Epithelial cell of esophagus (primary cell): ENCODE measurements at places on chromosomes 6 and 20.

- peak; percentile 80 for DNase-seq
These were observed 1.2 kb downstream of the TPD52L1 start for GRCh38 chr6:125154761-125155135.

DNA sequence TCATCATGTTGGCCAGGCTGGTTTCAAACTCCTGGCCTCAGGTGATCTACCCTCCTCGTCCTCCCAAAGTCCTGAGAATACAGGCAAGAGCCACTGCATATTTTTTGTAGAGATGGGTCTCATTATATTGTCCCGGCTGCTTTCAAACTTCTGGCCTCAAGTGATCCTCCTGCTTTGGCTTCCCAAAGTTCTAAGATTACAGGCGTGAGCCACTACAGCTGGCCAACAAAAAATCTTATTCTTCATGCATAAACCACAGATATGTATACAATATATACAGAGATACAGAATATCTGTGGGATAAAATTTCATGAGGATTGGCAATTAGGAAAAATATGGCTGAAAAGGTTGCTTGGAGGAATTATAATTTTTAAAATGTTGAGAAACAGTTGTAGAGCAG lies 49.9 kb downstream of the SLC35A1 start:
- DNase-seq = no peak

DNA sequence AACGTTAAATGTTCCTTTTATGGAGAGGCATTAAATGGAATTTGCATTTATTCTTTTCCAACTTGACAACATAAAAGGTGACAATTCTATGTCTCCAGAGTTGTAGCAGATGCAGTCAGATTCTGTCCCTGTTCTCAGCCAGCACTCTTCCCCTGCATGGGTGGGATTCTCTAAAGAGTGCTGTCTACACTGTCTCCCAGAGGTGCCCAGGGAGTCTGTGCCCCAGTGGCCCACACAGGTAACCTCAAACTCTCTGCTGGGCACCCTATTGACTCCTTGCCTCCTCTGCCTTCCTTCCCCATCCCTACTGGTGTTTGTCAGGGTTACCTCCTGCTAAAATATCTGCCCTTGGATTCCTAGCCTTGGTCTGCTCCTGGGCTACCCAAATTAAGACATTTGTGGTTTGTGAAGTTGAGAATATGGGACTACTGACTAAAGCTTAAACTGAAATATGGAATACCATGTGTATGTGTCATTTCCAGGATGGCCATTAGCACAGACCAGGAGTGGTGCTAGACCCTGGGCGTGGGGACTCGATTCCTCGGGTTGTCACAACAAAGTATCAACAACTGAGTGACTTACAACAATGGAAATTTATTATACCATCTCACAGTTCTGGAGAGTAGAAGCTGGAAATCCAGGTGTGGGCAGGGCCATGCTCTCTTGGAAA lies 284.7 kb downstream of the CDH26 start:
- peak; percentile 35 for DNase-seq

DNA sequence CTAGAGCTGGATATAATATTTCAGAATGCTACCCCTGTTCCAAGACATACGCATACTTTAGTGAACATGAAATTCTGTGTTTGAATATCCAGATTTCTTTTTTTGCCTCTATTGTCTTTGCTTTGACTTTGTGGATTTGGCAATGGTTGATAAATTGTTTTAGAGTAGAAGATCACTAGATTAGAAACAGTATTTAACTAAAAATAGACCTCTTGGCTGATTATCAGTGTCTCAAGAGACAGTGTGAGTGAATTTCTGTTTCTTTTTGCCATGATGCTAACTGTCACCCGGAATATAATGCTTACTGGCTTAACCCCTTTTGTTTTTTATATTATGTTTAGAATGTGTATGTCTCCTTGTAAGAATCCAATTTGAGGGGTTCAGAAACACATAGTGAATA lies 102.5 kb downstream of the PLCB1 start:
- no peak for DNase-seq

GRCh38 chr6:38636027-38636426 lies 3.7 kb downstream of the BTBD9 start:
- DNase-seq = no peak

DNA sequence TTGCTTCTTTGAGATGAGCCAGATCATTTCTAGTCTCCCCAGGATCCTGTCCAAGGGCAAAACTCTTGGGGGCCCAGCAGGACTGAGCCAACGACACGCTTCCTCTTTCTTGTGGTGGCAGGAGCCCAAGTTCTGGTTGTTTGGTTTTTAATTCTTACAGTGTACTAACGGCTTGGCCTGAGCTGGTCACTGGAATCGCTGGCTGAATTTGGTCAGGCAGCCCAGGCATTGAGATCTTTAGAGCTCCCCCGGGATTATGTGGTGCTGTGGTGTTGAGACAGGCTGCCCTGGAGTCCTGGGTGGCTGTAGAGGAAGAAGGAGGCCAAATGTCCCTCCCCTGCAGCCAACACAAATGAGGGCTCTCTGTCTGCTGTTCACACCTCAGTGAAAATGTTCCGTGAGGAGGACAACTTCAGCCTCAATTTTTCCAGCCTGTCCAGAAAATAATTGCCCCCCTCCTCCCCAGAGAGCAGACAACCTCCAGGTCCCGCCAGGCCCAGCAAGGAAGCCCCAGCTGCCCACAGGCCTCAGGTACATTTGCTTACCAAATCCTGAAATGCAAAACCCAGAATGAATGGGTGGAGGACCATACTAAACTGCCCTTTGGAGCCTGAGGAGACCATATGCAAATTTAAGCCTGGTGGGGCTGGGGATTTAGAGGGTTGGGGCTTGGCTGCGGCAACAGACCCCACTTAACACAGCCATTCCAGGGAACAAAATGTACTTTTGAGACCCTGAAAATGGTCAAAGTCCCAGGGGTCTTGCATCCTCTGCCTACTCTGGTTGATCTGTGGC lies 23.6 kb downstream of the BNIP5 start:
- no peak for DNase-seq

DNA sequence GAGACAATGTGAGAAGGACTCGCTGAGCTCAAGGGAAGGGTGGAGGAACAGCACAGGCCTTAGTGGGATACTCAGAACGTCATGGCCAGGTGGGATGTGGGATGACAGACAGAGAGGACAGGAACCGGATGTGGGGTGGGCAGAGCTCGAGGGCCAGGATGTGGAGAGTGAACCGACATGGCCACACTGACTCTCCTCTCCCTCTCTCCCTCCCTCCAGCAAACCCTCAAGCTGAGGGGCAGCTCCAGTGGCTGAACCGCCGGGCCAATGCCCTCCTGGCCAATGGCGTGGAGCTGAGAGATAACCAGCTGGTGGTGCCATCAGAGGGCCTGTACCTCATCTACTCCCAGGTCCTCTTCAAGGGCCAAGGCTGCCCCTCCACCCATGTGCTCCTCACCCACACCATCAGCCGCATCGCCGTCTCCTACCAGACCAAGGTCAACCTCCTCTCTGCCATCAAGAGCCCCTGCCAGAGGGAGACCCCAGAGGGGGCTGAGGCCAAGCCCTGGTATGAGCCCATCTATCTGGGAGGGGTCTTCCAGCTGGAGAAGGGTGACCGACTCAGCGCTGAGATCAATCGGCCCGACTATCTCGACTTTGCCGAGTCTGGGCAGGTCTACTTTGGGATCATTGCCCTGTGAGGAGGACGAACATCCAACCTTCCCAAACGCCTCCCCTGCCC lies 1.7 kb downstream of the TNF start:
- no peak for DNase-seq

GRCh38 chr6:43436577-43437282 lies 9.4 kb downstream of the ABCC10 start:
- DNase-seq = peak; percentile 83

GRCh38 chr6:42754759-42755158 lies 8.9 kb upstream of the TBCC start:
- DNase-seq = no peak

DNA sequence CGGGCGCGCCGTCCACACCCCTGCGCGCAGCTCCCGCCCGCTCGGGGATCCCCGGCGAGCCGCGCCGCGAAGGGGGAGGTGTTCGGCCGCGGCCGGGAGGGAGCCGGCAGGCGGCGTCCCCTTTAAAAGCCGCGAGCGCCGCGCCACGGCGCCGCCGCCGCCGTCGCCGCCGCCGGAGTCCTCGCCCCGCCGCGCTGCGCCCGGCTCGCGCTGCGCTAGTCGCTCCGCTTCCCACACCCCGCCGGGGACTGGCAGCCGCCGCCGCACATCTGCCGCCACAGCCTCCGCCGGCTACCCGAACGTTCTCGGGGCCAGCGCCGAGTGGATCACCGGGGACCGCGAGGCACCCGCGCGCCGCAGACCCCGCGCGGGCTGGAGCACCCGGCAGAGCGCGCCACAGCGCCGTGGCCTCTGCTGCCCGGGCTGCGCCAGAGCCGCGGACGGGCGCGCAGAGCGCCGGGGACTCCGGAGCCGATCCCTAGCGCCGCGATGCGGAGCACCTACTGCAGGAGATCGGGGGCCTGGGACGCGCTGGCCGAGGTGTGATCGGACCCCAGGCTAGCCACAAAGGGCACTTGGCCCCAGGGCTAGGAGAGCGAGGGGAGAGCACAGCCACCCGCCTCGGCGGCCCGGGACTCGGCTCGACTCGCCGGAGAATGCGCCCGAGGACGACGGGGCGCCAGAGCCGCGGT lies at the start of gene BMP2:
Gene BMP2, plus strand, starts transcription at position 151 of the 692 bp plus-strand sequence. CDS start 2,441 bp downstream, outside the sequence.
- DNase-seq = peak; percentile 73

DNA sequence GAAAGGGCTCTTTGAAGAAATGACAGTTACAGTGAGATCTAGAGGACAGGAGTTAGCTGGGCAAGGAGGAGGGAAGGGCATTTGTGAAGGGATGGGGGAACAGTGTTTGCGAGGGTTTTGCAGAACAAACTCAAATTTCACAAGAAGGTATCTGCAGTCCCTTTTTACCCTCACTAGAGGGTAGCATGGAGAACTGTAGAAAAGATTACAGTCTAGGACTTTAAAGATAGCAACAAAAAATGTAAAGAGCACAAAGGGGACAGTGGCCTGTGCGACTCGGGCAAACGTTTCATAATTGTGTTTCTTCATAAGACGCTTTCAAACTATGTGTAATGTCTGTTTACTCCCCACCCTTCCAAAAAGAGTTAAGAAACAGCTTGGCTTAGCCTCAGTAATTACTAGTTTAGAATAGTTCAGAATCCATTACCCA lies 21.2 kb upstream of the ASXL1 start:
- DNase-seq = peak; percentile 44

- DNase-seq = peak; percentile 63
These were observed 218.3 kb upstream of the DTNBP1 start for GRCh38 chr6:15881150-15881549.

DNA sequence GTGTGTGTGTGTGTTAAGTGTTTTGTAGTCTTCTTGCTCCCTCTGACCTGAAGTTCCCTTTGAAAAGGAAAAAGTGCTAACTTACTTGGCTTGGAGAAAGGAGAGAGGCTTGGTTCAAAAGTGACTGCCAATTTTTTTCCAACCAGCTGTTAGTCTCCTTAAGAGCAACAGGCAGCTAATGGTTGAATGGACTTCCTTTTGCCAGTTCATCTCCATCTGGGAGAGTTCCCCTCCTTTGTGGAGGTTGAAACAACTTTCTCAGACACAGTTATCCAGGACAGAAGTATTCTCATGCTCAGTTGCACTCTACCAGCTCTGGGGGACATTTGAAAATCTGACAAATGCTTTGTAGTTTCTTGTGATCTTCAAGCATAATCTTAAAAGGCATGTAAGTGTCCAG lies 4.5 kb downstream of the RIPOR2 start:
- no peak for DNase-seq

DNA sequence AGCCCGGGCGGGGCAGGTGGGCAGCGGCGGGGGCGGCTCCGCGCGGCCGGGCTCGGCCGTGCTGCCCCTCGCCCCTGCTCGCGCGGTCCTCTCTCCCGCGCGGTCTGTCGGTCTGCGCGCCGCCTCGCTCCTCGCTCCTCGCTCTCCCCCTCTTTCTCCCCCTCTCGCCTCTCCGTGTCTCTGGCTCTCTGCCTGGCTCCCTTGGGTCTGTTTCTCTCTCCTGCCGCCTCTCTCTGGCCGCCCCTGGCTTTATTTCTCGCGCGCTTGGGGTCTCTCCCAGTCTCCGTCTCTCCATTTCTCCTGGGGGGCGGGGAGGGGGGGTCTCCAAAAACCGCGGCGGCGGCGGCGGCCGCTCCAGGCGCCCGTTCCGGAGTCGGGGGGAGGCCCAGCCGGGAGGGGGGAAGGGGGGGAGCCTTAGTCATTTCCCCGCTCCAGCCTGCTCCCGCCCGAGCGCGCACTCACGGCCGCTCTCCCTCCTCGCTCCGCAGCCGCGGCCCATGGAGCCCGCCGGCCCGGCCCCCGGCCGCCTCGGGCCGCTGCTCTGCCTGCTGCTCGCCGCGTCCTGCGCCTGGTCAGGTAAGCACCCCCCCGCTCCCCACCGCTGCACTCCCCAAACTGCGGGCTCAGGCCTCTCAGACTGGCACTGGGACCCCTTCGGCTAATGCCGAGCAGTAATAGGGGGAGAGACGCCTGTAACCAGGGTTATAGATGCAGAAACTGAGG lies at the start of gene SIRPA:
Gene SIRPA, plus strand, starts transcription at position 457 of the 723 bp plus-strand sequence. Its CDS starts 41 bp downstream, at position 498.
- DNase-seq = peak; percentile 75

DNA sequence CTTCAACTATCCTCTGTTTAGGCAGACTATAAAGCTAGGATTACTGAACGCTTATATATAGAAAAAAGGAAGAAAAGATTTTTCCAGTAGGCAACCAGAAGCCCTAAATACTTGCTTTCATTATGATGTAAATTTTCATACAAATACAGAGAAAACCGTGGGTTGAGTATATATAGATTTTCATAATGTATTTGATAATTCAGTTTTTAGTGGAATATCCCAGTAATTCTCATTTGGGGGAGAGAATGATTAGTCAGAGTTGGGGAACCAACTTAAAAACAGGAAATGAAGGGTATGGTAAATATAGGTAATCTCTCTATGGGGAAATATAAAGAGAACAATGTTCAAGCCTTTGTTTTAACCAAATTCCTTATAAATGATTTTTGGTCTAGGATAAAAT lies 154.0 kb upstream of the CITED2 start:
- DNase-seq = no peak

DNA sequence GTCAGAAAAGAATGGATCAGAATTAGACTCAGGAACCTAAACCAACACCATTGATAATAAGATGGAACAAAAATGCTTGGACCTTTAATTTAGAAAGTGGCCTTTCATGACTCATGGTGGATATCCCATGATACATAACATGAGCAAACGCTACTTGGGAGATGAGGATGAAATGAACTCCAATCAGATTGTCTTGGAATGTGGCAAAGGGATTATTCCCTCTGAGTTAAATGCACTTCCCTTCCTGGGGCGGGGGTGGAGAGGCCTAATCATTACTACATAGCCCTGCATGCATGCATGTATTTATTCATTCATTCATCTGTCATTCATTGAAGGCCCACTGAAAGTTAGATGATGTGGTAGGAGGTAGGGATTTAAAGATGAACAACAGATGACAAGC lies 174.0 kb downstream of the AIG1 start:
- DNase-seq = no peak
